ENCODE measurements at places on chromosomes 7 and 10.

DNA sequence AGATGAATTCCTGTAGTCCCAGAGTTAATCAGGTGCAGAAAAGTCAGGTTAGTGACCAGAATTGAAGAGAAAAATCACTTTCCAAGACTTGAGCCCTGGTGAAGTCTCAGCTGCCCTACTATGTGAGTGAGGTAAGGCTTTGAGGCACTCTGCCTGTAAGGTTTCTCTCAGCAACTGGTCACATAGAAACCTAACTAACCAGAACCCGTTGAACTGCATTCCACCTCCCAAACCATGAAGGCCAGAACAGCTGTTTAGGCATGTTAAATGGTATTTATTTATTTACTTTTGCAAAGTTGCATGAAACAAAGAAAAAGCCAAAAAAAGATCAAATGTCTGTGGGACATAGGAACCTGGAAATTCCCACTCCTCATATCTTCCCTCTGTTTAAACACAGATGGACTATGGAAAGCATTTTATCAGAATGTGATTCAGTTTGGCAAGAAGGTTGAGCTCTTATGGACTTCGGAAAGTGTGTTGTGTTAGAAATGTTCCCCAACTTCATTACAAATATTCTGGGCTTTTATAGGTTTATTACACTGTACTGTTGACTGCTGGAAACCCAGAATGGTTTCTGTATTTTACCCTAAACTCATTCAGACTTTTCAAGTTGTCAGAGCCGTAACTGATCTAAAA is 12.8 kb upstream of the GPR85 start:
- DNase-seq: no peak

DNA sequence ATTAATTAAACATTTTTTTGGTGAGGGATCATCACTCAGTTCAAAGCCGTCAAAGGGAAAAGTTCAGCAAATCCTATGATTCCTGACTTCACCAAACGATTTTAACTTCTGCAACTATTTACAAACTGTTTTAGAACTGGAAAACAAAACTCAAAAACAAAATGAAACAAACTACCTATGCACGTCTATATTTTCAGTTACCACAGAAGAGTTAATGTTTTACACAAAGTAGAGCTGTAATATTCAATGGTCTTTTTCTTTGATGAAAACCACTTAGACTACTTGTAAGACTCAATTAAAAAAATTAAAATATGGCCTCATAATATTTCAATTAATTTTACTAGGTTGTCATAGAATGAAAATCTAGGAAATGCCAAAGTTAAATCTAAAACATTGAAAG is 131.5 kb downstream of the ATE1 start:
- DNase-seq: no peak

GRCh38 chr10:117411479-117412399 is 36.5 kb upstream of the PDZD8 start:
- no peak for DNase-seq

DNA sequence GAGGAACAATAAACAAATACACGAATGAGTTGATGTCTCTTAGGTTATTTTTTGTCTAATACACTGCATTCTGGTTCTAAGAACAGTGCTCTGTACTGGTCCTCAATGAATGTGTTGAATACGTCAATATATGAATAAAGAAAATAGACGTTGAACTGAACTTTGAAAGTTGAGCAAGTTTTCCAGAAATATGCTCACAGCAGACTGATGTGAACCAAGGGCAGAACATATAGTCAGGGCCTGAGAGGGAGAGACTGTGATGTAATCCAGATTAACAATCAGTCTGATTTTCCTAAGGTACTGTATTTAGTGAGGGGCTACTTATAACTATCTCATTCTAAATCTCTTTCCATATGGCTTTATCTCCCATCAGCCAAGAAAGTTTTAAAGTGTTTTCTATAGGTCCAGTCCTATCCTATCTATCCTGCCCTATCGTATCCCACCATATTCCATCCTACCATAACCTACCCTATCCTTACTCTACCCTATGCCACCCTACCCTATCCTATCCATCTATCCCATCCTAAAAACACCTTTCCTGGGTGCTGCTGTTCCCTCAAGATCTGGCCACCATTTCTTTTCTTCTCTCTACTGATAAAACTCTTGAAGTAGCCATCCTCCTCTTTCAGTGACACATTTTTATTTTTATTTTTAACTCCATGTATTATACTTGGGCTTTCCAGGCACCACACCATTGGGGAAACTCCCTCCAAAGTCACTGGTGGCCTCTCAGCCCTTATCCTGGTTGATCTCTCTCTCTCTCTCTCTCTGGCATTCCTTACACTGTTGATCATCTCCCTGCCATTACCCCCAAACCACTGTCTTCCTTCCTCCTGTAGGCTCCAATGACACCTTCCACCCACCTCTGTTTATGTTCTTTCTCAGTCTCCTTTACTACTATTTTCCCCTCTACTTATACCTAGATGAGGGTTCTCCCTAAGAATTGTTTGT is 212.3 kb upstream of the SLC26A5 start:
- DNase-seq: no peak

- DNase-seq: no peak
These were observed 109.2 kb downstream of the OSBPL3 start for GRCh38 chr7:24870766-24871165.

DNA sequence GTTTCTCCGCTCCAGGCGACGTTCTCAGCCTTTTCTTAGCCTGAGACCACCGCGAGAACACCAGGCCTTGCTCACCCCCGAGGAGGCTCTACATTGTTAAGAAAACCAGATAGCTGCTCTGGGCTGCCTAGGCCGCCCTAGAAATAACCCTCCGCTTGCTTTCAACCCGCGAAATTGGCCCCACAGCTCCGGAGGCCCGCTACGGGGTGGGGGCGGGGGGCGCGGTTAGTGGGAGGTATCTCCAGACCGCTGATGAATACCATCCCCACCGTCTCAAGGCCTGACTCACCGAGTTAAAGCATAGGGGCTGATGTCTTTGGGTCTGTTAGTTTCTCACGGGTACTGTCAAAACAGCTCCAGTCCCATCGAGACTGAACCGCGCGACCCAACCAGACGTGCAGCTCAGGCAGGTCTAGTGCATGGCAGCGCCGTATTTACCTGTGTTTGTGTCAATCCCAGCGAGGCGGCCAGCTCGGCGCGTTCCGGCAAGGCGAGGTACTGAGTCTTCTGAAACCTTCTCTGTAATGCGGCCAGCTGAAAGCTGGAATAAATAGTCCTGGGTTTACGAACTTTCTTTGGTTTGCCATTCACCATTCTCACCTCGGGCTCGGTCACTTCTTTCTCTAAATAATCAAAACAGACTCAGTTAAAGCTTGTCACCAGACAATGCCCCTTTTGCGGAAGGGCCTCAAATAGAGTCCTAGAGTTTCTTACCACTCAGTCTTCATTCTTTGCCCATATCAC is 2.7 kb downstream of the DLX5 start:
- DNase-seq: no peak

- no peak for DNase-seq
These were observed 192.1 kb upstream of the KLF14 start for GRCh38 chr7:130926001-130926691.

- DNase-seq: no peak
These were observed 39.4 kb upstream of the SLC25A13 start for GRCh38 chr7:96361116-96361857.

DNA sequence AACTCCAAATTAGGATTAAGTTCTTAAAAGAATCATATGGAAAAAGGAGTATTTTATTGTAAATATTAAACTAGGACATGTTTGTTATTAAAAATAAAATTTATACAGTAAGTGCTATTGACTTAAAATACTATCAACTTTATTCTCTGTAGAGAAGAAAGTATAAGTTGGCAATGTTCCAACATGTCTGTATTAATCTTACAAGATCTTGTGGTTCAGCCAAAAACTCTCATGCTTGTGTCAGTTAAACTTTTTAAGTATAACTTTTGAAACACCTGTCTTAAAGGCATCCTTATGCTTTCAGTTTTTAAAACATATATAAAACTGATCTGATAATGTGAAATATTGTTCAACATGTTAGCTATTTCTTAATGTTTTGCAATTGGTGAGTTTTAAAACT is 160.7 kb downstream of the ZEB1 start:
- no peak for DNase-seq

GRCh38 chr7:10734595-10734994 is 239.1 kb upstream of the PHF14 start:
- DNase-seq: no peak
